ENCODE measurements at places on chromosomes 2 and 18.

DNA sequence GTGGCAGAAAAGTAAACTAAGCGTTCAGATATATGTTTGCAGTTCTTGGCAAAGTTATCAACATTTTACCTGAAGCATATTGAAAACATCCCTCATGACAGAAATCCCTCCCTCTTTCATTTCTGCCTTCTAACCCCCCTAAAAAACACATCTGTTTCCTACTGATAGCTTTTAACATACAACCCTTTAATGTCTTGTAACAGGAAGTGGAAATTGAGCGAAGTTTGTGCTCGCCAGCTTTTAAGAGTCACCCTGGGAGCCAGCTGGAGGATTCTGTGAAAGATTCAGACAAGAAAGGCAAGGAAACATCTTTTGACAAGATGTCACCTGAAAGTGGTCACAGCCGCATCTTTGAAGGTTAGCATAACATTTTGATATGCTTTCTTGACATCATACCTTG lies 247.4 kb downstream of the XIRP2 start:
- no peak for DNase-seq

DNA sequence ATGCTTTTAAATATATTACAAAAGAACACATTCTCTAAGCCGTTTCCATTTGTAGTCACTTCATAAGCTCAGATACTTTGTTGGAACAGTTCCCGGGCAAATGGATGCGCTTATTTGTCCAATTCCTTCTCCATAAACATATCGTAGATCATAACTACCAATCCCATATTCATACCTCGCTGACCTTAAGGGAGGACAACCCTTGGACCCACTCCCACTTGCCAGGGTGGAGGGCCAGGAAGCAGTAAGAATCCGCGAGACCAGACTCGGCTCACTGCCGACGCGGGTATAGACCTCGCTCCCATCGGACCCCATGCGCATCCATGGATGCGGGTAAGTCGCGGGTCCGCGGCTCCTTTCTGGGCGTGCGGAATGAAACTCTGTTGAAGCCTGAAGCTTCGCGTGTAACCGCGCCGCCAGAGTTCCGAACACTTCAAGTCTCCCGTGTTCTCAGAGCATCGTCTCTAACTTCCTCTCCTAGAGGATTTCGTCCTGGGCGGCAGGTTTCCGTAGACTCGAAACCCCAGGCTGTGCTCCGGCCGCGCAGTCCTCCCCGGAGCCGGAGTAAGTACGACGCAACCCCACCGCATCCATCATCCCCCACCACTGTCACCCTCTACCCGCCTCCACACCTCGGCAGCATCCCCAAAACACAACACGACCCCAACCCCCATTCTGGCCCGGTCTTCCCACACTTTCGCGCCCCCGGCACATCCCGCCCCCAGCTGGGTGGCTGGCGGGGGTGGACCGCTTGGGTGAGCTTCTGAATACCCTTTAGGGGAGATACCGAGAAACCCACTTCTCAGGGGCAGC lies 1.1 kb downstream of the DSC3 start:
- no peak for DNase-seq

- no peak for DNase-seq
Observed at GRCh38 chr2:221166292-221166691, 405.8 kb downstream of the EPHA4 start.

DNA sequence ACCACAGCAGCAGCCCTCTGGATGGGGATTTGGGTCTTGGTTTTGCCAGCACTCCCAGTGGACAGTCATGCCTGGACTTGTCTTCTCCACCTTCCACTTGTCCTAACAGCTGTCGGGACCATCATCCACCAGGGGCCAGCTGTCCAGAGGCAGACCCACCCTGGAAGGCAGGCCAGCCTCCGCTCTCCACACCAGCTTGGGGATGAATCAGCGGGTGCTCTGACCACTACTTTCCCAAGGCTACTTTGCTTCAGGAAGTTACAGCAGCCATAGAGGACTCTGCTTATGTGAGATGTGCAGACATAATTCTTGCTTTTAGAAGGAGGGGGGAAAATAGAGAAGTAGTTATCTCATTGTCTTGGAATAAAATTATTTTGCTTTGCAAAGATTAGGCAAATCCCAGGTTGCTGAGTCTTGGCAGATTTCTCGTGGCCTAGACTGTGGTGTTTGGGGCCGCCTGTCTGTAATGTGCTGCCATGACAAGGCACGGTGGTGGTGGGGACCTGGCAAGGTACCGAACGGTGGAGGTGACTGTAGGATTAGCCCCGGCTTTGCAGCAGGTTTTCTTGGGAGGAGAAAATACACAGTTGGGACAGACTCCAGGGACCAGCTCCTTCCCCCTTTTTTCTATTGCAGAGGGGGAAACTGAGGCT lies 148.7 kb downstream of the AGAP1 start:
- DNase-seq: no peak

- DNase-seq: no peak
Observed at GRCh38 chr2:169709981-169710380, 15.7 kb downstream of the PHOSPHO2 start.

GRCh38 chr2:181239201-181239799 lies 217.9 kb upstream of the ITGA4 start:
- DNase-seq: no peak

DNA sequence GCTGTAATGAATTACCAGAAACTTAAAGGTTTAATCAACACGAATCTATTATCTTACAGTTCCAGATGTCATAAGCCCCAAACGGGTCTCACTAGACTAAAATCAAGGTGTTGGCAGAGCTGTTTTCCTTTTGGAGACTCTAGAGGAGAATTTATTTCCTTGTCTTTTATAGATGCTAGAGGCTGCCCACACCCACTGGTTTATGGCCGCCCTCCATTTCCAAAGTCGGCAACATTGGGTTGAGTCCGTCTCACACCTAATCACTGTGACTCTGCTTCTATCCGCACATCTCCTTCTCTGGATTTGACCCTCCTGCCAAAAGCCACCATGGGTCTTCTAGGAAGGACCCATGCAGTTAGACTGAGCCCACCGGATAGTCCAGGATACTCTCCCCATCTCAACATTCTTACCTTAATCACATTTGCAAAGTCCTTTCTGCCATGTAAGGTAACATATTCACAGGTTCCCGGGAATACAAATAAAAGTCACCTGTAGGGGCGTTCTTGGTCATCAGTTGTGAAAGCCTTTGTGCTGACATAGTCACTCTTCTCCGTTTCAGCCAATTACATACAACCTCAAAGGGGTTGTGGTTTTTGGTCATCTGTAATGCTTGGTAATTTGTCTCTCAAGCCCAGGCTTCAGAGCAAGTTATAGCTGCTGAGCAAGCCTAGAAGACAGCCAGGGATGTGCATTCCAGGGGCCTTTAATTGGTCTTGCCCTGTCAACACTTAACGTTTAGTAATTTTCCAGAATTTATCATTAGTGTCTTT lies 179.4 kb downstream of the ANTXR1 start:
- no peak for DNase-seq

GRCh38 chr18:32157580-32157979 lies 32.3 kb upstream of the MEP1B start:
- no peak for DNase-seq

- DNase-seq: no peak
Observed at GRCh38 chr18:63553081-63553480, 10.9 kb downstream of the SERPINB12 start.

GRCh38 chr18:49499046-49499637 lies 12.1 kb upstream of the C18orf32 start:
- no peak for DNase-seq

GRCh38 chr2:155310589-155310988 lies 612.1 kb downstream of the KCNJ3 start:
- no peak for DNase-seq

GRCh38 chr18:52715991-52716390 lies 376.0 kb downstream of the DCC start:
- DNase-seq: no peak

DNA sequence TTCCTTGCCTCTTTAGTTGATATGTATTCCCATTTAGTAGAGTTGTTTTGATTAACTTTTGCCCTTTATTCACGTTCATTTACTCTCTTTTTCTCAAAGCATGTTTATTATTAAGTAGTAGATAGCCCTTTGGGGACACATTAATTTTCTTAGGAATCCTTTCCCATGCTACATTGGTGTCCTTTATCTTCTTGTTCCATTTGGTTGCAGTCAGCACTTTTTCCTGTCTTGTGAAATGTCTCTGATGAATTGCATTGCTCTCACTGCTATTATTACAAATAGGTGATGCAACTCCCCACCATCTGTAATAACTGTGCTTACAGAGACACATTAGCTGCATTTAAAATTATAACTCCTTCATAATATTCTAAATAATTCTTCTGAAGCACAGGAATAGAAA lies 428.5 kb upstream of the CNTNAP5 start:
- no peak for DNase-seq

DNA sequence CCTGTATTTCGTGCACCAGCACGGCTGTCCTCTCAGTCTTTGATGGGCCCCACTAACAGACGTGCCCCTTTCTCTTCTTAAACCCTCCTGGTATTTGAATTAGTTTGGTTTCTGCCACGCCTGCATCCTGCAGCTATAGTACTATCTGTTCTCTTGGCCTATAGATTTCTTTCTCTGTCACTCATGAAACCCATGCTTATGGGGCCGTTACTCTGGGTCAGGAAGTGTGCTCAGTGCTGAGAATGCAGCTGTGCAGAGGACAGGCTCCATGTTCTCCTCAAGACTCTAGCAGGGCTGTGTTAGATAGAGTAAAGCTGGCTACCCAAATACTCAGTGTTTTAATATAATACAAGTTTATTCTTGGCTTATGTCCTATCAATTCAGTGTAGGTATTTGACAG lies 180.0 kb downstream of the INSIG2 start:
- DNase-seq: no peak

- DNase-seq: no peak
Observed at GRCh38 chr2:160891353-160891740, 268.9 kb upstream of the TANK start.

- DNase-seq: no peak
Observed at GRCh38 chr2:240626531-240627300, 1.4 kb downstream of the GPR35 start.

DNA sequence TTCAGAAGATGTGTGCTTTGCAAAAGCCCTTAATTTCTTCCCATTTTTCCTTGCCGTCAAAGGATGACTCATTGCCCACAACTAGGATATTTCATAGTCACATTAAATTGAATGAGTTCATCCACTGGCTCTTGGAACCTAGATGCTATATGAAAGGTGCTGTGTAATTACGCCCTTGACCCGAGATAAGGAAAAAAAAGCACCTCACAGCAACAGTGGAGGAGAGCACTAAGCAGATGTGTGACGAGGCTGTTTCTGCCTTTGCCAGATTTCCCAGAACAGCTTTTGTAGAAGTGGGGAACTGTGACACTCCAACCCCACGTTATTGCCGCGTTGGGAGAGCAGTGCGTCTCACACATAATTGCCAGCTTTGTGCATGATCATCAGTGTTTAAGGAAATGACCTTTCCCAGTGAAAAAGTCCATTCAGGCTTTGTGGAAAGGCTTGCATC lies 33.3 kb upstream of the TMEM87B start:
- no peak for DNase-seq

DNA sequence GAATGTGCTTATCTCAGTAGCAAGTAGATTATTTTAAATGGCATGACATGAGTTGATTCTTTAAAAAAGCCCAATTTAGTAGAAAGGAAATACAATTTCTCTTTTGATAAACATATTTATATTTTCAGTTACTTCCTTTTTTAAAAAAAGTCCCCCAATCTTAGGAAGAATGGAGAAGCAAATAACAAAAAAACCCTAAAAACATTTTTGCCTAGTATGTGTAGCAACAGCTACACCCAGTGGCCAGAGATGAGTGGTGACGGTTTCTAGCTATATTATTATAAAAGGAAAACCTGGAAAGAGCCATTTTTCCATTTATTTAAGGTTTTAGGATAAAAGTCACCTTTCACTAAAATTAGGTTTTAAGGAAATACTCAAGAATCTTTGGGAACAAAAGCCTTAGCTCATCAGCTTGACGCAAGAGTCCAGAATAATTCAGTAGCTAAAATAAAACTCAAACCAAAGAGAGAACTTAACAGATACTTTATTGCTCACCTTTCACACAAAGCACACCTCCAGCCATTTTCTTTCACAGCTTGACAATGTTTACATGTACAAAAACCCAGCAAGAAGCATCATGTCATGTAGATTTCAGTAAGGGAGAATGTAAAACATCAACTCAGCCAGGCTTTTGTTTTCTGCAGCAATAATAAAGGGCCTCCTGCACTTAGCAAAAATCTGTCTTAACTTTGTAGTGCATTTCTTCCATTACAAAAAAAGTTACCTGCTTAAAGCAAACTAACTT lies 15.7 kb downstream of the FAM98A start:
- DNase-seq: no peak

- DNase-seq: no peak
Observed at GRCh38 chr2:64471600-64471999, 17.6 kb downstream of the LGALSL start.

GRCh38 chr18:26327062-26327461 lies 100.8 kb downstream of the TAF4B start:
- no peak for DNase-seq

DNA sequence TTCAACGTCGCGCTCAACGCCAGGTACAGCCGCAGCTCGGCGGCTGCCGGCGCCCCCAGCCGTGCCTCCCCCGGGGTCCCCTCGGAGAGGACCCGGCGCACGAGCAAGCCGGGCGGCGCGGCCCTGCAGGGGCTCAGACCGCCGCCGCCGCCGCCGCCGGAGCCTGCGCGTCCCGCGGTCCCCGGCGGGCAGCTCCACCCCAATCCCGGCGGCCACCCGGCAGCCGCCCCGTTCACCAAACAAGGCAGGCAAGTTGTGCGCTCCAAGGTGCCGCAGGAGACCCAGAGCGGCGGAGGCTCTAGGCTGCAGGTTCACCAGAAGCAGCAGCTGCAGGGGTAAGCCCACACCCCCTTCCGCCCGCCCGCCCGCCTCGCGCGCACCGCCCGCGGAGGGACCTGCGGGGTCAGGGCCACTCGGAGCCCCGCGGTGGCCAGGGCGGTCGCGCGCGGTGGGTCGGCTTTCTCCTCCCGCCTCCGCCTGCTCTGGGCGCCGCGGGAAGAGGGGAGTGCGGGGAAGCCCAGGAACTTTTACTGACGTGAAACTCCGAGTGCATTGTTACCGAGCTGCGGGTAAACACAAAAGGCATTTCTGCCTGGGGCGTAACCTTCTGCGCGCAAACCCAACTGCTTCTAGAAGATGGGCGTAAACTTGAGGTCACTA lies 861 bp downstream of the LTBP1 start:
- peak; percentile 10 for DNase-seq

- DNase-seq: no peak
Observed at GRCh38 chr2:215961981-215962380, 51.4 kb downstream of the MREG start.

GRCh38 chr18:10044054-10044453 lies 130.2 kb downstream of the VAPA start:
- no peak for DNase-seq

GRCh38 chr2:229340086-229340760 lies 69.1 kb upstream of the PID1 start:
- no peak for DNase-seq

- DNase-seq: no peak
Observed at GRCh38 chr2:222900354-222900753, 39.5 kb downstream of the ACSL3 start.

DNA sequence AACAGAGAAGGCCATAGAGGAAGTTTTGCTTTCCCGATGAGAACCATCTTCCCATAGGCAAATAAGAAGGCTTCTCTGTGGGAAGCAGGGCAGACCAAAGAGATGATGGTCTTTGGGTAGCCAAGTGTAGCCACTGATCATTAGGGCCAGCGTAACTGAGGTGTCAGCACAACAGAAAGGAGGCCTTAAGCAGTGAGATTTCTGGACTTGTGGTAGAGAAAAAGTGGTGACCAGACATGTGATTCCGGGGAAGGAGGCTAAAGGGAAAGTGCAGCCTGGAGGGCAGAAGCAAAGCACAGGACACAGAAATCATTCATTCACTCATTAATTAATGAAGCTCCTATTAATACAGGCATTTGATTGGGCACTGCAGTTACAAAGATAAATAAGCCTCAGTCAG lies 15.4 kb downstream of the EVA1A start:
- no peak for DNase-seq

GRCh38 chr2:69604026-69604678 lies 39.4 kb downstream of the AAK1 start:
- no peak for DNase-seq

Data from activated gamma-delta T cell (primary cell).